ENCODE measurements at places on chromosomes 1 and 21.

DNA sequence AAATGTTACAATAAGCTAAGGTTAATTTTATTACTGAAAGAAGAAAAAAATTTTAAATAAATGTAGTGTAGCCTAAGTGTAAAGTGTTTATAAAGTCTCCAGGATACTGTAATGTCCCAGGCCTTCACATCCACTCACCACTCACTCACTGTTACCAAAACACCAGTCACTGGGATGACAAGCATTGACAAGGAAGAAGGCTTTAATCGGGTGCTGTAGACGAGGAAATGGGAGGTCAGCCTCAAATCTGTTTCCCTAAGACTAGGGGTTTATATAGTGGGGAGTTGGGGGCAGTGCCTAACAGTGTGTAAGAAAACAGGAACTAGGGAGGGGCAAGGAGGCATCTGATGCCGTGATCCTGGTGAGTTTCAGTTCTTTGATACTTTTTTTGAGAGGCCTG is 69.4 kb downstream of the CHRM3 start:
- DNase-seq, result no peak

- DNase-seq, result no peak
These were observed 13.0 kb downstream of the VANGL1 start for GRCh38 chr1:115654663-115655305.

- no peak for DNase-seq
These were observed 144.0 kb downstream of the MAGI3 start for GRCh38 chr1:113534130-113534817.

DNA sequence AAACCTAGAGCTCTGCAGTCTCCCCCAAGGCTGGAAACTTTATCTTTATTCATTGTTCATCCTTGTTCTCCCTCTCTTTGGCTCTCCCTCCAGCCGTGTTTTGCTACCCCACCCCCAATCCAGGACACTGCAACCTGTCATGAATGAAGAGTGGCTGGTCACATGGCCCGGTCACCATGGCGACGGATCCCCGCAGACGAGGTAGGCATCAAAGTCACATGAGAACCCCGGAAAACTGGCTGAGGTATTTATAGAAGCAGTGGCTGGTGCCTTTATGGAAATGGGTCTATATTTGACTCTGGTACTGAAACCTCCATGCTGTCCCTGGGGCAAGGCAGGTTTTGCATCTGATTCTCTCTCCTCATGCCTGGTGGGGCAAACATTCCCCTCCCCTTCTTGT is 13.4 kb upstream of the SLC6A17 start:
- DNase-seq, result no peak

- DNase-seq, result no peak
These were observed 1.9 kb downstream of the SLC39A1 start for GRCh38 chr1:153961421-153961820.
